ENCODE measurements at places on chromosomes 1 and 21. TPM values are rescaled to one million over a fixed set of nuclear protein-coding genes. Genes with fewer than 3 reads are reported as not detected.

The CELSR2 gene
- 0.65 TPM for total RNA-seq

The TSTD1 gene
- 3.6 TPM for total RNA-seq

The ZNF593 gene
- 26.8 TPM for total RNA-seq

The TMCC2 gene
- total RNA-seq, result 2.0 TPM

The FAM151A gene
- total RNA-seq, result not detected

The PPM1J gene
- 0.98 TPM for total RNA-seq
